Activated naive CD8-positive, alpha-beta T cell treated with anti-CD3 and anti-CD28 coated beads, Interleukin-2, amount 50 U/mL, for 24 hours (primary cell): ENCODE measurements at places on chromosomes 13 and 19.

DNA sequence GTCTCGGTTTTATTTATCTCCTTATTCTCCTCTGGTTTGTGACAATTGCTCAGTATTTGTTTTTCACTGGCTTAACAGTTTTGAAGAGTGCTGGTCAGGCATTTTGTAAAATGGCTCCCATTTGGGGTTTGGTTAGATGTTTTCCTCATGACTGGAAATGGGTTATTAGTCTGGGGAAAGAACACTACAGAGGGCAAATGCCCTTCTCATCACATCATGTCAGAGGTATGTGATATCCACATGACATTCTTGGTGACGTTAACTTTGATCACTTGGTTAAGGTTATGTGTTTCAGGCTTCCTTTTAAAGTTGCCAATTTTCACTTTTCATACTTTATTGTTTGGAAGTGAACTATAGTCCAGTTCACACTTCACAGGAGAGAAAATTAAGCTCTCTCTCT lies 74.8 kb upstream of the KLHL1 start:
- H3K27me3 ChIP-seq, result no peaks in the 10 kb centered on the region
- H3K4me1 ChIP-seq, result no peaks in the 10 kb centered on the region
- H3K36me3 ChIP-seq, result no peaks in the 10 kb centered on the region
- no peak overlapping the region for H3K27ac ChIP-seq
- no peak for DNase-seq

- no peak overlapping the region for H3K27ac ChIP-seq
- H3K27me3 ChIP-seq, result peaks cover 53% of the 10 kb centered on the region
- DNase-seq, result peak; percentile 88
- peak overlapping the region; percentile 67 for H3K4me3 ChIP-seq
- H3K4me1 ChIP-seq, result peaks cover 8% of the 10 kb centered on the region
These were observed 2.4 kb downstream of the GDF15 start for GRCh38 chr19:18388100-18388959.

DNA sequence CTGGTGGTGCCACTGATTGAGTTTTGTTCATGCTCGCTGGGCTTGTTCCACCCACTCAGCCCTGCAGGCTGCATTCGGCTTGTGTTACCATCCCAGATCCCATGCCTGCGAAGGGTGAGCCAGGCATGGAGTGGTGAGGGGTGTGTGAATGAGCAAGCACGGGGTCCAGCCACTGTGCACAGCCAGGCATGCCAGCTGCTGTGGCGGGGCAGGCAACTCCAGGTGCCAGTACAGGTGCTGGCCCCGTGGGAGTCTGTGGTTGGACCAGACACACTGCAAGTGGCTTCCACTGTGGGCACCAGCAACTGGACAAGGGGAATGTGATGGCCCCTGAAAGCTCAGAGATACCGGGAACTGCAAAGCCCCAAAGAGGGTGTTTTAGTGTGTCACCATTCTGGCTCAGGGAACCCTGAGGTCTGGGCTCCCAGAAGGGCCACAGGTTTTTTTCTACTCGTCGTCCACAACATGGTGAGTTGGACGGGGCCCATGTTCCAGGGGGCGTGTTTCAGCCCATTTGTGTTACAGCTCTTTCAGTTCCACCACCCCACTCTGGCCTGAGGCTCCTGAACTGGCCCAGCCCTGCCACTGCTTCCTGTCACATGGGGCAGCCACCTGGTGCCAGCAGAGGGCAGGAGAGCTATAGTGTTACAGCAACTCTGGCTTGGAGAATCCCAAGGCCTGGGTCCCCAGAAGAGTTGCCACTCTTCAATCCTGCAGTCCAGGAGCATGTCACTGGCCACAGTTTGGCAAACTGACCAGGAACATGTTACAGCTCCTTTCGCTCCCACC lies 217.0 kb upstream of the OBI1 start:
- H3K36me3 ChIP-seq, result no peaks in the 10 kb centered on the region
- H3K27ac ChIP-seq, result no peak overlapping the region
- no peaks in the 10 kb centered on the region for H3K4me1 ChIP-seq
- peaks cover 3% of the 10 kb centered on the region for H3K27me3 ChIP-seq
- H3K4me3 ChIP-seq, result no peak overlapping the region

GRCh38 chr19:36973021-36973843 lies 57.1 kb downstream of the ZNF568 start:
- no peaks in the 10 kb centered on the region for H3K27me3 ChIP-seq
- H3K4me1 ChIP-seq, result peaks cover 10% of the 10 kb centered on the region
- peaks cover 31% of the 10 kb centered on the region for H3K36me3 ChIP-seq
- H3K27ac ChIP-seq, result peak overlapping the region; percentile 93
- peak overlapping the region; percentile 92 for H3K4me3 ChIP-seq
- DNase-seq, result peak; percentile 78

- DNase-seq, result no peak
- no peak overlapping the region for H3K27ac ChIP-seq
- no peak overlapping the region for H3K4me3 ChIP-seq
- peaks cover 9% of the 10 kb centered on the region for H3K27me3 ChIP-seq
These were observed 94.1 kb downstream of the TNFSF13B start for GRCh38 chr13:108363666-108364065.

GRCh38 chr19:44202974-44203373 lies 9.4 kb upstream of the ZNF227 start:
- DNase-seq, result no peak
- no peak overlapping the region for H3K4me3 ChIP-seq
- no peak overlapping the region for H3K27ac ChIP-seq
- peaks cover 19% of the 10 kb centered on the region for H3K36me3 ChIP-seq
- peaks cover 13% of the 10 kb centered on the region for H3K27me3 ChIP-seq
- peaks cover 7% of the 10 kb centered on the region for H3K4me1 ChIP-seq

GRCh38 chr19:16115301-16116039 lies 3.8 kb downstream of the RAB8A start:
- DNase-seq, result no peak
- H3K27ac ChIP-seq, result peak overlapping the region; percentile 57
- H3K4me3 ChIP-seq, result peak overlapping the region; percentile 53
- peaks cover 82% of the 10 kb centered on the region for H3K4me1 ChIP-seq
- H3K36me3 ChIP-seq, result peaks cover 48% of the 10 kb centered on the region

- no peak overlapping the region for H3K27ac ChIP-seq
- DNase-seq, result no peak
- no peak overlapping the region for H3K4me3 ChIP-seq
These were observed 3.7 kb downstream of the TNFSF9 start for GRCh38 chr19:6534451-6535093.

- H3K36me3 ChIP-seq, result peaks cover 2% of the 10 kb centered on the region
- no peak overlapping the region for H3K27ac ChIP-seq
- DNase-seq, result no peak
- peaks cover 47% of the 10 kb centered on the region for H3K4me1 ChIP-seq
- no peak overlapping the region for H3K4me3 ChIP-seq
- no peaks in the 10 kb centered on the region for H3K27me3 ChIP-seq
These were observed 4.6 kb upstream of the KBTBD6 start for GRCh38 chr13:41137241-41137640.
